ENCODE measurements at places on chromosomes 2 and 18.

DNA sequence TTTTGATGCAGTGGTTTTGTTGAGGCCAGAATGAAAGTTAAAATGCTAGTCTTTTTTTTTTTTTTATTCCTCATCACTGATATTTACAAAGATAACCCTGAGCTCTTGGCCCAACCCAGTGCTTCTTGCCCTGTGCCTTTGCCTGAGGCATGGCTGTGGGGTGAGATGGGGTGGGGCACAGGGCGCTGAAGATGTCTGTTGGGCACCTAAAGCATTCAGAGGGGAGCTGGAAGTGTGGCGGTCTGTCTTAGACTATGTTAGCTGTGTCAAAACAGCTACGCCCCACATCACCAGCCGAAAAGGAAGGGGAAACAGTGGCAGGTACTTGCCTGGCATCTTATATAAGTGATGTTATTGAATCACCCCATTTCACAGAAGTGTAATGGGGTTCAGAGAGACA lies 20.7 kb downstream of the TOGARAM2 start:
- DNase-seq: no peak

- no peak for DNase-seq
These were observed 841.0 kb upstream of the CELF4 start for GRCh38 chr18:38406607-38407006.

GRCh38 chr2:238925281-238925680 lies 77.4 kb downstream of the TWIST2 start:
- no peak for DNase-seq

- no peak for DNase-seq
These were observed 36.7 kb upstream of the BMP10 start for GRCh38 chr2:68907920-68908253.

- DNase-seq: no peak
These were observed 25.6 kb downstream of the AP1S3 start for GRCh38 chr2:223811757-223812156.

- DNase-seq: no peak
These were observed 267.6 kb downstream of the GBX2 start for GRCh38 chr2:235900631-235901030.

DNA sequence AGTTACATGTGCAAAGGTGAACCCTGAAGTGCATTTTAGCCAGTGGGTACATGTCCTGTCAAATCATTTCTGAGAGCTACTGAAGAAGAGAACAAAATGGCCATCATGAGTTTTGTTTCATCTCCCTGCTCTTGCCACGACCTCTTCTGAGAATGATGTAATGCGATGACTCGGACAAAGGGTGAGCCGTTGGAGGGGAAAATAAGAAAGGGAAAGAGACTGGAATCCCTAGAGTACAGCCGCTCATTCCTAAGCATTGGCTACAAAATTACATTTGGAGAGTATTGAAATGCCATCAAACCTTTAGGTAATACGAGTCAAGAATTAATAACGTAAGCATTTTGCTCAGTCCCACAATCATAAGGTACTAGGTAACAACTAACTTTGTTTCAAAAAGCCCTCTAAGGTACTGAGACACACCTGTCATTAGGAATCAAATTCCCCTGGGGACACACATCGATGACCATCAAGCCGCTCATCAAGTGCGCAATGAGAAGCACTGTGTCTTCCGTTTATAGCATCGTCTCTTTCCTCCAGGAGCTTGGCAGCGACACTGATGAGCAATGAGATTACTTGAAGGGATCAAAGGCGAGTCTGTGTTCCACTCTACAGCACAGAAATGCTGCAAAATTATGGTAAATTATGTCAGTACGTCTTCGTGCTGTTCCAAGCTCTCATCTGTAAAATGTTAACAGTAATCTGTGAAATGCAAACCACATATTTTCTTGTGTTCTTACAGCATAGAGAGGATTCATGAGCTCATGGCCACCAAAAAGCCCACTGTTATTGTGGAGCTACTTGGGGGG lies 97.3 kb upstream of the PIEZO2 start:
- no peak for DNase-seq

- no peak for DNase-seq
These were observed 2.9 kb downstream of the MYL12A start for GRCh38 chr18:3250237-3251107.

GRCh38 chr2:158214431-158214830 lies 112.8 kb downstream of the UPP2 start:
- DNase-seq: no peak

GRCh38 chr2:107218208-107218607 lies 332.2 kb upstream of the ST6GAL2 start:
- no peak for DNase-seq

DNA sequence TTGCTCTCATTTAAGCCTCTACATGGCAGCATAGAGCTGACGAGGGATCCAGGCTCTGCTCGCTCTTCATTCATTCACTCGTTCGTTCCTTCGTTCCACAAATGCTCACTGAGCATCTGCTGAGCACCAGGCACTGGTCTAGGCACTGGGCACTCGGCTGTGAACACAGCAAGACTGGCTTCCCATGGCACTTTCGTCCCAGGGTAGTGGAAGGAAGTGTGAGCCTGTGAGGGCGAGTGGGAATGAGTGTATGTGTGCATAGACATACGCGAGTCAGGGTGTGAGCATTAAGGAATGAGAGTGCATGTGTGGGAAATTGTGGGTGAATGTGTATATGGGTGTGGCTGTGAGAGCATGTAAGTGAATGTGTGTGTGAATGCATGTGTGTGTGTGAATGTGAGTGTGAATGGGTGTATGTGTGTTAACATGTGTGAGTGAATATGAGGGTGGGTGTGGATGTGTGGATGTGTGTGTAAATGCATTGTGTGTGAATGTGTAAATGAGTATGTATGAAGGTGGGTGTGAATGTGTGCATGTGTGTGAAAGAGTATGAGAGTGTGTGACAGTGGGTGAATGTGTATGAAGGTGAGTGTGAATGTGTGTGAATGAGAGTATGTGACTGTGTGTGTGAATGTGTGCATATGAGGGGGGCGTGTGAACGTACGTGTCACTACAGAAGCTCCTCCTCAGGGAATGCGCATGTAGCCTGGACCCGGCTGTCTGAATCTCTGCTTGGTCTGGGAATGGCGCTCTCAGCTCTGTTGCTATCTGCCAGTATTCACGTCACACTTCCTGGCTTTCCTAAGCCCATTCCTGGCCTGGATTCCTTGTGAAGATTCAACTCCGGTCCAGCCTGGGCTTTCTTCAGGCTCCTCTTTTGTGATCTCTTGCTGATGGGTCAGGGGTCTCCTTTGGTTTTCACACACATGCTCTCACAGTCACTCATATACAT lies 28.8 kb downstream of the SNORC start:
- no peak for DNase-seq

- DNase-seq: no peak
These were observed 226.8 kb downstream of the TNS1 start for GRCh38 chr2:217775920-217776503.

- no peak for DNase-seq
These were observed 58.0 kb downstream of the FHOD3 start for GRCh38 chr18:36355511-36355910.

DNA sequence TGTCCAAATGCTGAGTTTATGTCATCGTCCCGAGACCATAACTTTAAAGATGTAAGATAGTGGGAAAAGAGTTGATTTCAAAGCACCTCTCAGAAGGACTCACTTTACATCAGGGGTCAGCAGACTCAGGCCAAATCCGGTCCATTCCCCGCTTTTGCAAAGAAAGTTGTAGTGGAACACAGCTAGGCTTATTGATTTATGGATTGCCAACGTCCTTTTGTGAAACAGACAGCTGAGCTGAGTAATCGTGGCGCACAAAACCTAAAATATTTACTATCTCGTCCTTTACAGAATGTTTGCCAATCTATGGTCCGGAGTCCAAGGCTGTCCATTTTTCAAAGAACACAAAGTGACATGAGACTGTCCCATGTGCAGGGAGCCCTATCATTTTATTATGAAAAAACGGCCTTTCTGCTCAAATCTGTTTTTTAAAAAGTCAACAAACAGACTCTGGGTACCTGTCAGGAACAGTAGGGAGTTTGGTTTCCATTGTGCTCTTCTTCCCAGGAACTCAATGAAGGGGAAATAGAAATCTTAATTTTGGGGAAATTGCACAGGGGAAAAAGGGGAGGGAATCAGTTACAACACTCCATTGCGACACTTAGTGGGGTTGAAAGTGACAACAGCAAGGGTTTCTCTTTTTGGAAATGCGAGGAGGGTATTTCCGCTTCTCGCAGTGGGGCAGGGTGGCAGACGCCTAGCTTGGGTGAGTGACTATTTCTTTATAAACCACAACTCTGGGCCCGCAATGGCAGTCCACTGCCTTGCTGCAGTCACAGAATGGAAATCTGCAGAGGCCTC lies at the start of gene IL1RN:
TSS of gene IL1RN (plus strand) at position 754 of the 801 bp plus-strand sequence. CDS start at position 781, 27 bp downstream.
- no peak for DNase-seq

GRCh38 chr18:35770376-35771014 lies 189.0 kb downstream of the GALNT1 start:
- no peak for DNase-seq

- no peak for DNase-seq
These were observed 274.5 kb downstream of the TSN start for GRCh38 chr2:122029945-122030344.

DNA sequence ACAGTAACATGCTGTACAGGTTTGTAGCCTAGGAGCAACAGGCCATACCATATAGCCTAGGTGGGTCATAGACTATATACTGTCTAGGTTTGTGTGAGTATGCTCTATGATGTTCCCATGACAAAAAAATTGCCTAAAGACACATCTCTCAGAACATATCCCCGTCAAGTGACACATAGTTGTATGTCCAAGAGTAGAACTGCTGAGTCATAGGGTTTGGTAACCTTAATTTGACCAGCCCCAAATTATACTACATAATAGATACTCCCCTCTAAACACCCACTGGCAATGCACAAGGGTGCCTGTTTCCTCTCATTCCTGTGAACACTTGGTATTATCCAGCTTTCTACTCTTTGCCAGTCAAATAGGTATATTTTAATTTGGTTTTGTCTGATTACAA lies 161.6 kb downstream of the LCLAT1 start:
- DNase-seq: no peak
